IPS DF 6.9 (cell line): ENCODE measurements at places on chromosomes 13 and 19.

GRCh38 chr19:39237200-39238184 lies 7.3 kb downstream of the IFNL3 start:
- DNase-seq: no peak

- no peak for DNase-seq
These were observed 101.6 kb downstream of the IRS2 start for GRCh38 chr13:109684824-109685202.

DNA sequence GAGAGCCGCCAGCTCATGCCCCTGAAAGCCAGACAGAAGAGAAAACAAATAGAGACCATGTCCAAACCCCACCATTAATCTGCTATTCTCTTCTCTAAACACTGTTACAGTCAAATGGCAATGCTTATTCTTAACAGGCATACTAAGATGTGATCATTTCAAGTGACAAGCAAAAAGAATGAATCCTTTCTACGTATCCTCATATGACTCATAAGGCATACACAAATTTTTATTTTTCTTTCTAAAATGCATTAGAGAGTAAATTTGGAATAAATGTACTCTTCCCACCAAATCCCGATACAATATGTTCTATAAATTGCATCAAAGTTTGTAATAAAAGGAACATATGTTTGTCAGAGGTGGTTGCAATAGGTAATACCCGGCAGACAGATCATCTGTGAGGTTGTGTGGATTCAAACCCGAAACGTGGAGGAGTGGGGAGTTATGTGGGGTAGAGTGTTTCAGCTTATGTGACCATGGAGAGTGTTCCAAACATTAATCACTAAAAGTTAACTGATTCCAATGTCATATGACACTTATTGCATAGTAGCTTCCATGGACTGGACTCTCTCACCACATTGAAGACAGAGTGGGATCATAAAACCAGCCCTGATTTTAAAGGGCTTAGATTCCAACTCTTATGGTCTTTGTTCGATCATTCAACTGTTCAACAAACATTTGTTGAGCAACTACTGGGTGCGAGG lies 213.1 kb downstream of the DCLK1 start:
- DNase-seq: no peak

GRCh38 chr19:9917321-9917720 lies 19.0 kb downstream of the OLFM2 start:
- DNase-seq: no peak

GRCh38 chr13:77028202-77028601 lies 1.2 kb upstream of the FBXL3 start:
- no peak for DNase-seq
